ENCODE measurements at places on chromosomes 3 and 15. TPM values are rescaled to one million over a fixed set of nuclear protein-coding genes. Genes with fewer than 3 reads are reported as not detected.

GRCh38 chr15:63765338-63765737 is 68.4 kb downstream of the HERC1 start:
- H3K27me3 ChIP-seq = no peaks in the 10 kb centered on the region
- no peak overlapping the region for H3K27ac ChIP-seq
- no peak for DNase-seq
- peaks cover 6% of the 10 kb centered on the region for H3K4me1 ChIP-seq
- H3K4me3 ChIP-seq = no peak overlapping the region
- no peaks in the 10 kb centered on the region for H3K36me3 ChIP-seq

- H3K4me1 ChIP-seq = peaks cover 2% of the 10 kb centered on the region
- H3K27ac ChIP-seq = no peak overlapping the region
- no peak overlapping the region for H3K4me3 ChIP-seq
- no peak for DNase-seq
Measured at GRCh38 chr3:197256836-197257444, 41.5 kb downstream of the DLG1 start.

DNA sequence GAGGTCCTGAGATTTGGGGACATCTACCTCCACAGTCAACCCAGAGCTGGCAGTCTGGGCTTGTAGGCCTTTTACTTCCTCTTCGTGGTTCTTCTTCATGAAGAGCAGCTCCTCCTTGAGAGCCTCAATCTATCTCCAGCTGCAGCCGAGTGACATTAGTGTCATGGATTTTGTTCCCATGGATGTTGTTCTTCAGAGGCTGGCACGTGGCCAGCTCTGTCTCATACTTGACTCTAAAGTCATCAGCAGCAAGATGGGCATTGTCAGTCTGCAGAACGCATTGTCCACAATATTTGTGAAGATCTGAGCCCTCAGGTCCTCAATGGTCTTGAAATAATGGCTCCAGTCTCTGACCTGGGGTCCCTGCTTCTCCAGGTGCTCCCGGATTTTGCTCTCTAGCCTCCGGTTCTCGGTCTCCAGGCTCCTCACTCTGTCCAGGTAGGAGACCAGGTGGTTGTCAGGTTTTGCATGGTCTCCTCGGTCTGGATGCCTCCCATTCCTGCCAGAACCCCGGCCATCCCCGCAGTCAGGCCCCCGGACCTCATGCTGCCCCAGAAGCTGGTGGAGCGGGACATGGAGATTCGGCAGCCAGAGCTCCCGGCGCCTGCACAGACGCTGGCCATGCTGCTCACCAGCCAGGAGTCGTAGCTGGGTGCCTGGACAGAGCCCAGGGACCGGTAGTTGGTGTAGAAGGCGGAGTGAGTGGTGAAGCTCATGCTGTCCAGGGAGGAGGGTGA is 3.4 kb upstream of the CCNL1 start:
- H3K27me3 ChIP-seq = no peaks in the 10 kb centered on the region
- no peaks in the 10 kb centered on the region for H3K36me3 ChIP-seq
- no peak overlapping the region for H3K27ac ChIP-seq

GRCh38 chr15:86231864-86232721 is 152.4 kb downstream of the AGBL1 start:
- no peak overlapping the region for H3K4me3 ChIP-seq
- no peaks in the 10 kb centered on the region for H3K4me1 ChIP-seq
- H3K36me3 ChIP-seq = no peaks in the 10 kb centered on the region
- no peaks in the 10 kb centered on the region for H3K27me3 ChIP-seq

DNA sequence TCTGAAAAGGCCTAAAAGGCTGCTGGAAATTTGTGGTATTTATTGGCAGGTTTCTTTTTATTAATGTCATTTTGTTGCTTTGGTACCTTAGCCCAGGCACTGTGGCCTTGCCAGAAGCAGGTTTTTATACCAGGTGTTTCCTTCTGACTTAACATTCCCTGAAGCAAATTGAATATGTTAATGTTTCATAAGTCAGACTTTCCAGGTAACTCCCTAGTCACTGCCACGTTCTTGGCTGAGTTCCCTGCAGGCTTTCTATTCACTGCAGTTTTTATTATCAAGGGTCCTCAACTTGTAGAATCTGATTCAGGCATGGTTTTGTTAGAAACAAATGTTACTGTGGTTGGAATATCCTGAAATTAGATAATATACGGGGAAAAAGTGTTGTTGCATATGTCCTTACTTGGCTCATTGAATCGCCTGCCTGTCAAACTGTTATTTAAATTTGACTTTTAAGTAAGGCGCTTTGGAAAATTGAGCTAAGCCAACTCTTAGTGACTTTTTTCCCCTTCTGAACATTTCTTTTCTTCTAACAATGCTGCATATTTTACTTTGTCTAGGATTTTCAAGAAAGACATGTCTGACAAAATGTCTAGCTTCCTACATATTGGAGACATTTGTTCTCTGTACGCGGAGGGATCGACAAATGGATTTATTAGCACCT is 22.9 kb downstream of the ITPR1 start:
- no peaks in the 10 kb centered on the region for H3K27me3 ChIP-seq
- H3K4me1 ChIP-seq = peaks cover 29% of the 10 kb centered on the region
- H3K36me3 ChIP-seq = no peaks in the 10 kb centered on the region

- H3K4me3 ChIP-seq = no peak overlapping the region
- DNase-seq = no peak
- H3K4me1 ChIP-seq = no peaks in the 10 kb centered on the region
- no peaks in the 10 kb centered on the region for H3K27me3 ChIP-seq
Measured at GRCh38 chr3:5301651-5302297, 114.3 kb downstream of the EDEM1 start.

GRCh38 chr15:99212406-99212805 is 37.0 kb downstream of the TTC23 start:
- no peaks in the 10 kb centered on the region for H3K36me3 ChIP-seq
- no peaks in the 10 kb centered on the region for H3K4me1 ChIP-seq
- no peak overlapping the region for H3K27ac ChIP-seq
- no peaks in the 10 kb centered on the region for H3K27me3 ChIP-seq
- no peak for DNase-seq

DNA sequence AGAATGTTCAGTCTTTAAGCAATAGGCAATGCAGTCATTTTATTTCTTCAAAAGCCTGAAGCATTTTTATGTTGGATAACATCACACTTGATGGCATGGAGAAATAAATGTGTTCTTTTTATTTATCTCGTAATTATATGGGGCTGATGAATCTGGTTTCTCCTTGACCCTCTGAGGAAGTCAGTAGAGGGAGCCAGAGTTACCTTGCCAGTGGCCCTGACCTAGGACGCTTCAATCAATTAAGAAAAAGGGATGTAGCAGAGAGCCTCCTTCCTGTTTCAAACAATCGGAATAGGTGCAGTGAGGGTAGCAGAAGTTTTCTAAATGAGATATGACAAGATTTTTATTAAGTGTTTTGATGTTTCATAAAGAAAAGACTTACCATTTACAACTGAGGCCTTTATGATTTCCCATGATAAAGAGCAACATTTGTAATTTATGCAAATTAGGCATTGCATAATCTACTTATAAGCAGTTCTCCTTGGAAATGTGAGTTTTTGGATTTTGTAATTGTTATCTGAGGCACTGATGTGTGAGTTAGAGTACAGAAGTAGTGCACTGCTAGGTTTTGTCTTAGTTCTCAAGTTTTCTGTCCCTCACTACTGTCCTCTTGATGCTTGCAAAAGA is 129.1 kb downstream of the RAP2B start:
- H3K36me3 ChIP-seq = no peaks in the 10 kb centered on the region
- H3K4me3 ChIP-seq = no peak overlapping the region
- no peak for DNase-seq
- no peaks in the 10 kb centered on the region for H3K4me1 ChIP-seq
- no peak overlapping the region for H3K27ac ChIP-seq
- no peaks in the 10 kb centered on the region for H3K27me3 ChIP-seq

DNA sequence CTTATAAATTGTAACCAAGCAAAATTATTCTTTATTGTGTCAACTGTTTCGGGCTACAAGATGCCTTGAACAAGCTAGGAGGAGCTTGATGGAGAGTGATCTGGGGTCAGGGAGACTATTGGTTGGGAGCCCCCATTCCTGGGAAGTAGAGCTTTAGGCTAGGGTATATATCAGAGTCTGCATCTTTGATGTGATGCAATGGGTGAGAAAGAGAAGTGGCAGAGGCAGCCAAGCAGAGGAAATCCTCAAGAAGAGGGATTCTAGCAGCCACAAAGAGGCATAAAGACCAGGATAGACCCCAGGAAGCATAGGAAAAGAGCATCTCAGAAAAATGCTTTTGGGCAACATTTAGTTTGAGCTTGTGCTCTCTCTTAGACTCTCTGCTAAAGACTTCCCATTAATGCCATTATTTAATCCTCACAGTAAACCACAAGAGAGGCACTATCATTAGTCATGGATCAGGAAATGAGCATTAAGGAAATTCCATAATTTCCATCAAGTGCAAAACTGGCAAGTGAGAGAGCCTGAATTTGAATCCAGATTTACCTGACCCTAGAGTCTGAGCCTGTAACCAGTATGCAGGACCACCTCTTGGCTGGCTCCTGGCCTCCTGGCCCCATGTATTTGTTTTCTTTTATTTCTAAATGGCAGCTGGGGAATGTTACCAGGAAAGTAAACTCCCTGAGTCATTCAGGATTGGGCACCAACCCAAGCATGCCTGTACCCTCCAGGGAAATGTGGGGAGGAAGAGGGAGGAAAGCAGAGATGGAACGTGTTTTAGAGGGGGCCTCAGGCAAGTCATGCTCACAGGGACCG is 118.7 kb downstream of the RPL22L1 start:
- no peak overlapping the region for H3K27ac ChIP-seq
- H3K4me3 ChIP-seq = no peak overlapping the region
- H3K27me3 ChIP-seq = no peaks in the 10 kb centered on the region
- H3K36me3 ChIP-seq = no peaks in the 10 kb centered on the region
- H3K4me1 ChIP-seq = peaks cover 15% of the 10 kb centered on the region

GRCh38 chr15:98382139-98382538 is 266.2 kb upstream of the IGF1R start:
- H3K4me3 ChIP-seq = no peak overlapping the region
- H3K27me3 ChIP-seq = no peaks in the 10 kb centered on the region
- H3K27ac ChIP-seq = no peak overlapping the region
- H3K36me3 ChIP-seq = no peaks in the 10 kb centered on the region
- no peaks in the 10 kb centered on the region for H3K4me1 ChIP-seq
- DNase-seq = no peak

DNA sequence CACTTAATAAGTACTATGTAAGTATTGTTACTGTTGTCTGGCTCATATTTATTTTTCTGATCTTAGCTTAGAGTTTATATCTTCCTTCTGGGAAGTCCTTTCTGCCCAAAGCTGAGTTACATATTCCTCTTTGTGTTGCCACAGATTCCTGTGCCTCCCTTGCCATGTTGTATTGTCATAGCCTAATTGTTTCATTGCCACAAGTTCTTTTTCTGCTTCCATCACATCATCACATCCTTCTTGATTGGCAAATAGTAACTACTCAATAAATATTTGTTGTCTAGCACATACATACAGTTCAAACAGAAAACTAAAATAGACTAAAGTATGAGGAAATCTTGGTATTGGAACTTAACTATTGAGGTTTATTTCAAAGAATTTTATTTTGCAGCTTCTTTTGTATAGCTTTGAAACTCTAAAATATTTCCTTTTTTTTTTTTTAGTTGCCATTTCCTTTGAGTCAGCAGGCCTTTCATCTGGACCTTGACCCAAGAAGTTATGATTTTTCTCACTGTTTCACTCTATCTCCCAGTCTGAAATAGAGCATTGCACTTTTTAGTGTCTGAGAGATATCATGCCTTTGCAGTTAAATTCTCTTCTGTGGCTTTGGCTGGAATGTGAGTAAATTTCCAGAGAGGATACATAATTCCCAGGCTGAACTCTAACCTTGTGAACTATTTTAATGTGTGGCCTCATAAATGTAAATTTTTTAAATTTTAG is 98.2 kb downstream of the ZNF609 start:
- H3K4me3 ChIP-seq = no peak overlapping the region
- H3K36me3 ChIP-seq = no peaks in the 10 kb centered on the region
- no peaks in the 10 kb centered on the region for H3K27me3 ChIP-seq
- H3K27ac ChIP-seq = peak overlapping the region; percentile 24
- DNase-seq = no peak

GRCh38 chr3:55000546-55000945 is 72.7 kb upstream of the LRTM1 start:
- no peak overlapping the region for H3K4me3 ChIP-seq
- no peaks in the 10 kb centered on the region for H3K27me3 ChIP-seq
- H3K27ac ChIP-seq = no peak overlapping the region
- H3K36me3 ChIP-seq = no peaks in the 10 kb centered on the region

- H3K27ac ChIP-seq = no peak overlapping the region
- H3K27me3 ChIP-seq = no peaks in the 10 kb centered on the region
- no peak for DNase-seq
- H3K4me3 ChIP-seq = no peak overlapping the region
Measured at GRCh38 chr3:160140756-160141155, 84.5 kb upstream of the C3orf80 start.

DNA sequence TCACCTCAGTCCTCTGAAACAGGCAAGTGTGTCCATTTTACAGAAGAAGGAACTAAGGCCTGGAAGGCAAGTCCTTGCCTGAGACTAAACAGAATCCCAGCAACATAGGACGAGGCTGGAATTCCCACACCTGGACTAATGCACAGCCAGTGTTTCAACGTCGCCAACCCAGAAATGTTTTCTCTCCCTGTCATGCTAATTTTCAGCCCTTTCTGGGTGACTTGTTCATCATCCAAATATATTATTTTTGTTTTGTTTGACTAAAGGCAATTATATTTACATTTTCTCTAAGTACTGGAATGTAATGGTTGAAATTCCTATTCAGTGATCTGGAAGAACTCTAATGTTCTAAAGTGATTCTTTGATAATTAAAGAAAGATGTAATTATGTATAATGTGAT is 51.8 kb downstream of the BTD start:
- no peaks in the 10 kb centered on the region for H3K36me3 ChIP-seq
- DNase-seq = no peak
- no peaks in the 10 kb centered on the region for H3K4me1 ChIP-seq

DNA sequence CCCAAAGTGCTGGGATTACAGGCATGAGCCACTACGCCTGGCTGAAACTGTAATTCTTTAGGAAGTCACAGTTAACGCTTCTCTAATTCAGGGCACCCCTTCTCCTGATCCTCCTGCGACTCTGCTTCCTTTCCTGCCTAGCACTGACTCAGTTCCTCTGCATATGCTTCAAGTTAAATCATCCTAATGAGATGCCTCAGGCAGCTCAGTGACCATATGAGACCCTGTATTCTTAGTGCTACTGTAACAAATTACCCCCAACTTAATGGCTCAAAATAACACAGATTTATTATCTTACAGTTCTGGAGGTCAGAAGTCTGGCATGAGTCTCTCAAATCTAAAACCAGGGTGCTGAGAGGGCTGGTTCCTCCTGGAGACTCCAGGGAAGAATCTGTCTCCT is 271.8 kb upstream of the LYSMD4 start:
- H3K36me3 ChIP-seq = no peaks in the 10 kb centered on the region
- H3K4me1 ChIP-seq = no peaks in the 10 kb centered on the region
- H3K4me3 ChIP-seq = no peak overlapping the region
- no peaks in the 10 kb centered on the region for H3K27me3 ChIP-seq

GRCh38 chr15:26453914-26454313 is 319.0 kb downstream of the GABRB3 start:
- H3K4me3 ChIP-seq = no peak overlapping the region
- no peaks in the 10 kb centered on the region for H3K4me1 ChIP-seq
- H3K27me3 ChIP-seq = no peaks in the 10 kb centered on the region
- no peaks in the 10 kb centered on the region for H3K36me3 ChIP-seq
- H3K27ac ChIP-seq = no peak overlapping the region

Gene ACTC1
- 1.3 TPM for total RNA-seq

Gene GOLGA8K
- 0.81 TPM for total RNA-seq

Gene TGM5
- total RNA-seq = not detected

Gene RAD51
- 0.41 TPM for total RNA-seq

Gene ATP13A4
- total RNA-seq = 0.51 TPM

Gene LEKR1
- 2.1 TPM for total RNA-seq

Gene CFAP92
- 0.89 TPM for total RNA-seq

Gene ST8SIA2
- total RNA-seq = not detected

Gene GOLGA6L10
- total RNA-seq = 0.77 TPM

Gene XIRP1
- total RNA-seq = 0.10 TPM

Gene CCDC13
- 1.7 TPM for total RNA-seq

Gene CCDC33
- 24.7 TPM for total RNA-seq

Gene SMCO1
- total RNA-seq = not detected

Gene ISLR
- 108 TPM for total RNA-seq

Gene STRC
- 0.30 TPM for total RNA-seq

Gene PLXNA1
- total RNA-seq = 13.9 TPM

Data from ovary (tissue), 10 donors.